Frontal cortex (tissue), 4 donors: ENCODE measurements at places on chromosomes 1 and 21. TPM values are rescaled to one million over a fixed set of nuclear protein-coding genes. Genes with fewer than 3 reads are reported as not detected.

Gene FMO1
- 3.7 TPM for total RNA-seq

Gene TCHH
- total RNA-seq, result under 0.01 TPM

Gene AMY1A
- total RNA-seq, result not detected

DNA sequence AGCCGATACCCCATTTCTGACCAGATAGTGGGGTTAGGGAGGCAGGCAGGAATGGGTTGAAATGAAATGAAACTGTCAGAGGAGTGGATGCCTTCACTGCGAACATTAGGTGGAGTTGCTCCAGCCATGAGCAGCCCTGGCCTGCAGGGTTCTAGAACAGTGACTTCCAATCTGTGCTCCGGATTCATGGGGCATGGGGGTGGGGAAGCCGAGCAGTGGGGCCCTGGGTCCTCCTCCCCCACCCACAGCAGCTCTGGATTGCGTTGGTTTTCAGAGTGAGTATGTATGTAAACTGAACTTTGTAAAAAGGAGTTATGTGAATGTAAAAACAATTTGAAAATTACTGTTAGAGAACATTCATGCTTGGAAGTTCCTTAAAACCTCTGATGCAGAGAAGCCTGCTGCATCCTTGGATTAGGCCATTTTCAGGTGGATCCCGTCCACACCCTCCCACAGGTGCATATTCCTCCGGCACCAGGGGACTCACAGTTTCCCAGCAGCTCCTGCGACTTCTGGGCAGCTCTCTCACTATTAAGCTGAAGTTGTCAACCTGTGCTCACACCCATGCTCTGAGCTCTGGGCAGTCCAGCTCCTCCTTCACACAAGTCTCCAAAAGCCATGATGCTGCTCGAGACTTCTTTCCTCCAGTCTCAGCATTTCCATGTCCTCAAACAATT is 54.4 kb upstream of the EDN2 start:
- DNase-seq, result no peak

Gene ECE1
- 8.2 TPM for total RNA-seq

Gene ENSA
- 112 TPM for total RNA-seq

- no peak for DNase-seq
Observed at GRCh38 chr1:29651246-29651645, 414.9 kb downstream of the PTPRU start.

DNA sequence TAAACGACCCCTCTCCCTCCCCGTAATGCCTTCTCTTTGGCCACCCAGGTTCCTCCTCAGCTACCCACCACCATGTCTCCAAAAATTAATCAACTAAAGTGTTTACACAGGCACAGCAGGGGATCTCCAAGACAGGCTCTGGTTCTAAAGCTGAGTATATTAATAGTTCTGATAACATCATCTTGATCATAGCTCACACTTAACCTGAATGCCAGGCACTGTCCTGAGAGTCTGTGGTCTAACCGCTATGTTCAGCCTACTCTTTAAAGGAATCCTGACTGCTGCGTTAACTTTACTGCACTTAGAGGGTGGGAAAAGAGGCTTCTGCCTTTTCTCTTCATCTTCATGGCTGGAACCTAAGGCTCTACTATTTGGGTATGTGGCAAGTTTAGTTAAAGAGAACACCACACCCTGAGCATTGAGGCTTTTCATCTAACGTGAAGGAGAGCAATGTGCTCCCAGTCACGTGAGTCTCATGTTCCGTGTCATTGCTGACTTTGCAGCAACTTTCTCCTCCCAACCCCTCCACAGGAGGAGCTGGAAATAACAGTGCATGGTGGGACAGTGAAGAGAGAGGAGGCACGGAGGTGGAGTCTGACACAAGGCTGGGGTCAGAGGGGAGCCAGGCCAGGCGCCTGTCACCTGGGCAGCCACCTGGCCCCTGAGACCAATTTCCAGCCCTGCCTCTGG is 86.4 kb downstream of the FAM78B start:
- no peak for DNase-seq
